Mucosa of gallbladder (tissue), 1 donor: ENCODE measurements at places on chromosomes 12 and 14. TPM values are rescaled to one million over a fixed set of nuclear protein-coding genes. Genes with fewer than 3 reads are reported as not detected.

The STON2 gene
- 41.3 TPM for total RNA-seq

The CEBPE gene
- total RNA-seq, result 0.20 TPM

The KRT71 gene
- not detected for total RNA-seq

The LAG3 gene
- total RNA-seq, result 1.4 TPM

The CLEC7A gene
- 10.8 TPM for total RNA-seq

The KRT2 gene
- total RNA-seq, result not detected

The RAD51AP1 gene
- total RNA-seq, result 1.1 TPM
